Fibroblast of skin of abdomen (primary cell): ENCODE measurements at places on chromosomes 13 and 19.

DNA sequence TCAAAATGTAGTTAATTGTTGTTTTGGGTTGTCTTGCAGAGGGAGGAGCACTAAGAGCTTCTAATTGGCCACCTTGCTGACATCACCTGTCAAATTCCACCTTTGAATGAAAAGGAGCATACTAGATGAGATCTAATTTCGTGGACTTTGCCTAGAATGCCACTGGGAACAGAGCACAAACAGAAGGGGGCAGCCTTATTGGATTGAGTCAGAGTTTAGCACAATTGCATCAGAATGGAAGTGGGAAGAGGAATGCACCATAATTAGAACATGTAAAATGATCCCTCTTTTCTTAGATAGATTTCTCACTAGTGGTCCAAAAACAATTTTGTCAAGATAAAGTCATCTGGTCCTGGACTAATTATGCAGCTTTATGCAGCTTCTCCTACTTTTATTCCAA lies 1552.2 kb downstream of the PCDH9 start:
- peak; percentile 53 for DNase-seq

DNA sequence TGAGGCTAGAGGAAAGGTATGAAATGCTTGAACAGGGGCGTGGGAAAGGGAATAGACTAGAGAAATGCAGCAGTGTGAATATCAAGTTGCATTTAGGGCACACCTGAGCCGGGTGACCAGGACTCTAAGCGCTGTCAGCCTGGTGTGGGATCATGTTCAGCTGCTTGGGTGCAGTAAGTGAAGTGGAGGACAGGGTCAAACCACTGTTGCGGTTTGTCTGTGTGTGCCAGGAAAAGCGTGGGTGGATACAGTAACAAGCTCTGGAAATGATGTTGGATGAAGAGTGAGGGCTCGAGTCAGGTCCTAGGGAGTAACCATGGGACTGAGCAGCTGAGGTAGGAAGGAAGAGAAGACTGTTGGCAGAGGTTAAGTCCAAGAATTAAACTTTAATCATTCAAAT lies 15.8 kb downstream of the DGKH start:
- DNase-seq = peak; percentile 26

GRCh38 chr19:48499316-48500090 lies 12.1 kb downstream of the LMTK3 start:
- no peak for DNase-seq

- DNase-seq = peak; percentile 57
These were observed 111.9 kb downstream of the KCNRG start for GRCh38 chr13:50126993-50127725.

- peak; percentile 10 for DNase-seq
These were observed 271.9 kb upstream of the GPC6 start for GRCh38 chr13:92954746-92955145.

- DNase-seq = no peak
These were observed 3.8 kb downstream of the ZNF749 start for GRCh38 chr19:57438925-57439324.

DNA sequence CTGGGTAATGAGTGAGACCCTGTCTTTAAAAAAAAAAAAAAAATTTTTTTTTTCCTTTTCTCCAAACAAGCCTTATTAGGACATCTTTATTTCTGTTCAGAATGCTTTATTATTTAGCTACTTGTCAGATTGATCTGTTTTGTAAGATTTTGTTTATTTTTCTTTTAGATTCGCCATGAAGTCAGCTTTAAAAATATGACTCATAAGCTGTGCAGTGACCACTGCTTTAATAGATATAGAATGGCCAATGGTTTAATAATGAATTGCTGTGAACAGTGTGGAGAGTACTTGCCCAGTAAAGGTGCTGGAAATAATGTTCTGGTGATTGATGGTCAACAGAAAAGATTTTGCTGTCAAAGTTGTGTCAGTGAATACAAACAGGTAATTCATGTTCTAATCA lies 47.7 kb downstream of the ZMYM2 start:
- DNase-seq = peak; percentile 8

- no peak for DNase-seq
These were observed 9.4 kb downstream of the GARRE1 start for GRCh38 chr19:34263745-34264237.

GRCh38 chr13:98977568-98978265 lies at the start of gene DOCK9:
DOCK9 (minus strand) TSS chr13:98978064; CDS start chr13:98977909, 155 bp downstream.
- peak; percentile 26 for DNase-seq

DNA sequence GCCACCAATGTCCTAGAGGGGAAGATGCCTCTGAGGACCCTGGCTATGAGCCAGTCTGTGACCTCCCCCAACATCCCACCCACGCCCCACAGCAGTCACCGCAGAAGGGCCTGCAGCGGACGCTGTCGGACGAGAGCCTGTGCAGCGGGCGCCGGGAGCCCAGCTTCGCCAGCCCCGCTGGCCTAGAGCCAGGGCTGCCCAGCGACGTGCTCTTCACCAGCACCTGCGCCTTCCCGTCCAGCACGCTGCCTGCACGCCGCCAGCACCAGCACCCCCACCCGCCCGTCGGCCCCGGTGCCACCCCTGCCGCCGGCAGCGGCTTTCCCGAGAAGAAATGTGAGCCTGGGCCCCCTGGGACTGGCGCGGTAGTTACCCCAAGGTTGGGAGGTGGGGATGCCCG lies 30.6 kb downstream of the DPF1 start:
- no peak for DNase-seq

DNA sequence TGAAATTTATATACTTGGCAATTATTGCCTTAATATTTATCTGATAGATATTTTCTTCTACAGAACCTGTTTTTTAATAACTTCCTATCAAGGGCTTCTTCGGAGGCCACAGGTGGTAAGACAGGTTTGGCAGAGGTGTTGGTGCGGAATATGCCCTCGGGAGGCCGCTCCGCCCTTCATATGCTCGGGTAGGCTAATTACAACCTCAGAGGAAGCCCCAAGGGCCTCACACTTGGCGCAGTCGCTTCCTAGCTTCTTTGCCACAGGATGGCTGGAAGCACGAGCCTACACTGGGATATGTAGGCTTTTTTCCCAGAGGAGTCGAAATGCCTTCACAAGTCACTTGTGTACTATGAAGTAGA lies 68.8 kb downstream of the LMO7 start:
- DNase-seq = no peak
